ENCODE measurements at places on chromosomes 7 and 10.

- no peak for DNase-seq
Observed at GRCh38 chr10:63667596-63668480, 146.6 kb downstream of the REEP3 start.

GRCh38 chr10:126349101-126349500 lies 39.2 kb downstream of the ADAM12 start:
- DNase-seq: no peak

DNA sequence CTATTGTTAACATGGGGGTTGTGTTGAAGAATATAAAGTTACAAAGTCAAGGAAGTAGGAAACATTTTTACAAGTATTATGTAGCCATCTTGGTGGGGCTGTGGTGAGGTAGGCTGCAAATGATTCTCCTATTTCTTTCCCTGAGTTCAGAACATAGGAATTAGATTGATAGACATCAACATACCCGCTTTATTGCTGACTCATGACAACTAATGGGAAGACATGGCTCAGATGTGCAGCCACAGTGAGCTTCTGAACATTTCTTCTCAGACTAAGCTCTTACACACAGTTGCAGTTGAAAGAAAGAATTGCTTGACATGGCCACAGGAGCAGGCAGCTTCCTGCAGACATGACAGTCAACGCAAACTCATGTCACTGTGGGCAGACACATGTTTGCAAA lies 110.7 kb downstream of the ANKRD30A start:
- DNase-seq: no peak

DNA sequence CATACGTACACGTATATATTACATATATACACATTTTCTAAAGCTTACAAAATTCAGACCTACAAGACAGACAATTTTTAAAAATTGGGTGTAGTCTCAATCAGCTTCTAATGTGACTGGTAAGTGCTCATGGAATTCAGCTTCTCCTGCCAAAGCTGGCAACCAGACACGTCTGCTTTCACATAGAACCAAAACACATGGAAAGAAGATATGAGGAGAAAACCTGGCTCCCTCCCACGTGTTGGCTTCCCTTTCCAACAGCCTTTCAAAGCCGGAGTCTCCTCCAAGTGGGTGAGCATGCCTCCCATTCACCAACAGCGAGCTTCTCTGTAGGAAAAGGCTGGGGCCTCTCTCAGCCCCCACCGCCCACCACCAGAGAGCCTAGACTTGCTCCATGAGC lies 33.4 kb downstream of the CDCA7L start:
- DNase-seq: no peak

- no peak for DNase-seq
Observed at GRCh38 chr10:60681103-60681502, 97.2 kb upstream of the CDK1 start.

DNA sequence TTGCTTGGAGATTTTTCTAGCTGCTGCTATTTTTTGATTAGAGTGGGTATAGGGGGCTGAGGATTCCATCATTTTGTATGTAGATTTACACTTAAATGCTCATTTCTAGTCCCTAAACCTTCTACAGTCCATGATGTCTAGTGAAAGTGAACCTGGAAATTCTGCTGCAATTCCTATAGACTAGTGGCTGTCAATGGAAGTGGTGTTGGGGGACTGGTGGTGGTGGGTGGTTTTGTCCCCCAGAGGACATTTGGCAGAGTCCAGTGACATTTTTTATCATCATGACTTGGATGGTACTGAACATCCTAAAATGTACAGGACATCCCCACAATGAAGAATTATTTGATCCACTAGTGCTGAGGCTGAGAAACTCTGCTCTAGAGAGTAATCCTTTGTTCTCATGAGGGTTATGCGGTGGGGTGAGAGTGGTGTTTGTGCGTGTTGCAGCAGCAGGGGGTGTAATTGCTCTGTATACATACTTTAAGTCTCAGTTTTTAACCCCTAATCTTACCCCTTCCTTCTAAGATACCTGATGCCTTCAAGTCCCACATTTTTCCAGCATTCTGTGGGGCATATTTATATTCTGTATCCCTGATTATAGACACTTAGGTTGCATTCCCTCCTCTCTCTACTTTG lies 35.0 kb downstream of the KIF11 start:
- no peak for DNase-seq

DNA sequence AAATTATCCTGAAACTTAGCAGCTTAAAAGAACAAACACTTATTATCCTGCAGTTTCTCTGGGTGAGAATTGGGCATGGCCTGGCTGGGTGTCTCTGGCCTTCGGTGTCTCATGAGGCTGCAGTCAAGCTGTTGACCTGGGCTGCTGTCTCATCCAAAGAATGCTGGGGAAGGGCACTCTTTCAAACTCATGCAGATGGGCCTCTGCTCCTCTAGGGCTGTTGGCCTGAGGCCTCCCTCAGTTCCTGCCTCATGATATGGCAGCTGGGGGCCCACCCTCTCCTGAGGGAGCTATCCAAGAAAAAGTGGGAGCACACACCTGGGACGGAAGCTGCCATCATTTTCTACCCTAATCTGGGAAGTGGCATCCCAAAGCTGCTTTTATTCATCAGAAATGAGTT lies 43.6 kb downstream of the DRGX start:
- no peak for DNase-seq

GRCh38 chr7:123500878-123501489 lies 33.4 kb downstream of the IQUB start:
- no peak for DNase-seq

- no peak for DNase-seq
Observed at GRCh38 chr7:6268907-6269306, 3.5 kb downstream of the CYTH3 start.

DNA sequence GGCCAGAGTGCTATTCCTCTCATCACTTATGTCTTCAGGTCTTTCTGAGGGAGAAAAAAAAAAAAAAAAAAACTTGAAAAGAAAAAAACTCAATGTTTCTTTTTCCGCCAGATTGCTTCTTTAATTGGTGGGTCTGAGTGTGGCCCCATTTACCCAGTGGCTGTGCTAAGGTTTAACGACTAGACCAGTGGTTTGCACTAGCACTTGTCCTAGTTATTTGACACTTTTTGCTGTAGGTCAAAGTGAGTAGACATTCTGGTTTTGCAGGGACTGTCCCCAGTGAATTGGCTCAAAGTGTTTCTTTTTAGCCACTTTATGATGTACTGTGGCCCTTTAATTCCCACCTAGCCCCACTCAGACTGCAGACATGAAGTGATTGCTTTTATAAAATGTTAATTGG lies 273.3 kb downstream of the PTEN start:
- DNase-seq: no peak

- DNase-seq: no peak
Observed at GRCh38 chr10:22874189-22874854, 53.5 kb upstream of the ARMC3 start.

DNA sequence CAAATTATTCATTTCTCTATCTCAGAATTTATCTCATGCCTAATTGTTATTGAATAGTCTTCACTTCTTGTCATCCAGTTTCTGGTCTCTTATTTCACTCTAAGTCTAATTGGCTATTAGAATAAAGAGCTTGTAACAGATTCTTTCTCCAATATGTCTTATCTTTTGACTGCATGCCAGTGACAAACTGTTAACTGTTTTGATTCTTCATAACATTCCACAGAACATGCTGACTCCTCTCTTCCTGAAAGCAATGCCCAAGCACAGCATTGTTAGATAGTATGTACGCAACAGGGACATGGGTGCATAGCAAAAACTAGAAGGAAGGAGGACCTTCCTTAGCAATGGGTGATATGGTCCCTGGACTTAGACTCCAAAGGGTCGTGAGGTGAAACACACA lies 65.4 kb downstream of the TRUB1 start:
- DNase-seq: no peak

DNA sequence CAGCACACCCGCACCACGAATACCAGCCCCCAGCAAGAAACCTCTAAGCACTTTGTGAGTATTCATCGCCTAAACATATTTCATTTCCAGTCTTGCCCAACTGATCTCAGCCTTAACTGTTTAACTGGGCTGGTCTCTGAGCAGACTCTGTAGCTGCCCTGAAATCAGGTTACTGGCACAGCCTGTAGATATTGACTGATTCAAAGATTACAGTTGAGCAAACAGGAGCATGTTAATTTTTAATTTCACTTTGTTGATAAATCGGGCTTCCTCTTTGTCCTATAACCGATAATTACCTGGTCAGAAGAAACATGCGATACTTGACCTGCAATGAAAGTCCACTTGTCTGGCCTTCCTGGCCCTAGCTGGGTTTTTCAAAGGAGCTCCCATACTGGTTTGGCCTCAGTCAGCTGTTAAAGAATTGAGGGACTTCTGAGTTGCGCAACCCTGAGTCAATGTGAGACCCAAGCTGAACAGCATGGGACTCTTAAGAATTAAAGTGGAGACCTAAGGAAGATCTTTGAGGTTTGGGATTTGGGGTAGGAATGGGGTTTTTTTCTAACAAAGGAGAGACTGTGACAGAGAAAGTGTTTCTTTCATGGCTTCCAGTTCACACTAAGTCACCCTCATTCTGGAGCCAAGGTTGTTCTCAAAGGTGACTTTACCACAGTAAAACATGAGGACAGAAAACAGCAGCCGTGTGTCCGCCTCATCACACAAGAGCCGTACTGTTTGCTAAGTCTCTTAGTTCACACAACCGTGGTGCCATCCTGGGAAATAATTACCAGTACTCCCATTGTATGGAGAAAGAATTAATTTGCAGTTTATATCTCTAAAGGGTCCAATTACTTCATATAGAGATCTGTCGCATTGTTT lies 75.9 kb downstream of the PPP1R3C start:
- DNase-seq: no peak

- DNase-seq: no peak
Observed at GRCh38 chr7:3911685-3912084, 610.6 kb downstream of the SDK1 start.

DNA sequence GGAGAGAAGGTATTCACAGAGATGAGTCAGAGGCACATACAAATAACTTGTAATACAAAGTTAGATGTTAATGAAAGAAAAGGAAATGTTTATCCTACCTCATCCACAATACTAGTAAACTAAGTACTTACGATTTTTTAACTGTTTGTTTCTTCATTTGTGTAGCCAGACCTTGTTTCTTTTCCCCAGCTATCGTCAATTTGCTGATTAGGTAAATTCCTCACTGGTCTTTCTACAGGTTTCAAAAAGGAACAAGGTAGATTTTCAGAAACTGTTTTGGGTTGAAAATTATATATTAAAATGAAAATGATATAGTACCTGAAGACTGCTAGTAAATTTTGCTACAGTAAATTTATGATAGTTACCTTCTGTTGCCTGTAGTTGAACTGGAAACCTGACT lies 56.6 kb downstream of the PON1 start:
- no peak for DNase-seq

- DNase-seq: no peak
Observed at GRCh38 chr10:33807531-33808359, 473.3 kb upstream of the NRP1 start.

- DNase-seq: no peak
Observed at GRCh38 chr7:131665021-131665420, 108.6 kb upstream of the PODXL start.

- DNase-seq: no peak
Observed at GRCh38 chr7:121755818-121756552, 117.0 kb upstream of the PTPRZ1 start.

DNA sequence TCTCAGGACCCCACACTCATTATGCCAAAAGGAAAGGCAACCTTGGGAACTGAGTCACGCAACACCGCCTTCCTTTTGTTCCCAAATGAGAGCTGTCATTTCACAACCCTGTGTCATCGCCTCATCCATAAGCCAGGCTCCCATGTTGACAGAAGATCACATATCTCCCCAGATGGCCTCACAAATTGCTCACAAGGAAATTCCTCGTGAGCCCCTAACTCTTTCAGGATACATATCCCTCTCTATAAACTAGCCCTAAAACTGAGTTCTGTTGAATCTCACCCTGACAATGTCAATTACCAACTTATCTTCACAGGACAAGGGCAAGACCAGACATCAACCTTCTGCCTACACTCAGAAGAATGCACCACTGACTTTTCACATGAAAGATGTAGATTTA lies 22.6 kb downstream of the CCDC3 start:
- DNase-seq: no peak

GRCh38 chr10:66836057-66836456 lies 89.8 kb upstream of the LRRTM3 start:
- no peak for DNase-seq

DNA sequence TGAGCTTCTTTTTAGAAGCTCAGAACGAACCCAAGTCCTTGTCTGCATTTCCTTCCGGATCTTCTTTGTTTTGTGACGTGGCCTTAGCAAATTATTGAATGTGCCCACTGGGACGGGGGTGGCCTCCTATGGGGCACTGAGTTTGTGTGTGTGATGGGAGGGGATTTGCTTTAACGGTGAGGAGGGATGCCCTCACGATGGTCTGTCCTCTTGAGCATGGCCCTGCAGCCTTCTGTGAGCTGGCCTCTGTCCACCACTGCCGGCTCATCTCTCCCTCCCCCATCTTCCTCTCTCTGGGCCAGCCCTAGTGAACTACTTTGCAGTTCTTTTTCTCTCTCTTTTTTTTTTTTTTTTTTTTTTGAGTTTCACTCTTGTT lies 62.9 kb upstream of the MKRN1 start:
- no peak for DNase-seq

- no peak for DNase-seq
Observed at GRCh38 chr10:70651661-70652060, 20.6 kb upstream of the ADAMTS14 start.

DNA sequence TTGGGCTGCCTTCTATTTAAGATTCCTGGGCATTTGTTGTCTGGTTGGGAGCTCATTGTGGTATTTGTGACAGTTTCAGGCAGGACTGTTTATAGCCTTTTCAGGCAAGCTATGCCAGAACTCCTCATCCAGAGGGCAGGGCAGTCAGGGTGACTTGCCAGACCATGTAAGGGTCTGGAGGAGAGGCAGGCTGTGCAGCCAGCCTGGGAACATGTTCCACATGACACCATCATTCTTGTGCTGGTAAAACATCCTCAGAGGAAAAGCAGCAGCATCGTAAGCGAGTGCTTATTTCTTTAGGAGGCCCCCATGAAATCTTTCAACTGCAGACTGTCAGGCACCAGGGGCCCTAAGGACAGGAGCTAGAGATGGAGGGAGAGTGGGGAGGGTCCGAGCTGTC lies 44.0 kb upstream of the SORBS1 start:
- DNase-seq: no peak

DNA sequence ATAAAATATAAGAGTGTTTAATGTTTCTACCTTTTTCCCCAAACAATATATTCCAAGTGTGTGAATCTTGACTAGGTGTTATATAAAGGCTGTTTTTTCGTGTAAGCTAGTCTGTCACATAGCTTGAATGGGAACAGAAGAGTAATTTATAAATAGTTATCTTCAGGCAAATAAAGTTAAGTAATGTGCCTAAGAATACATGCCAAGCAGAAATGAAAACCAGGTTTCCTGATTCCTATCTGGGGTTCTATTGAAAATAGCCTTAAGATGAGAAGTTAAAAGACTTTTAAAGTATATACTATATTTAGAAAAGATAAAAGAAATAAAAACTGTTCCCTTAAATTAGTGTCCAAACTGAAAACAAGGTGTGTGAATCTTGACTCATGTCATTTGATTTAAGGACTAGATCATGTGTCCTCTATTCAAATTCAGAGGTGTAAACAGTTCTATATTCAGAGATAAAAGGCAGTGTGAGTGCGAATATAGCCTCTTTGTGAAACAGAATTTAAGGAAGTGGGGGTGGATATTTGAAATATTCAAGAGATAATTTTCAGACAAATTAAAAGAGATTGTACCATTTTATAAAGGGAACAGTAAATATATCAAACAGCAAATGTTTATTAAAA lies 247.5 kb downstream of the THSD7A start:
- no peak for DNase-seq

- DNase-seq: no peak
Observed at GRCh38 chr7:158672975-158673374, 31.6 kb downstream of the NCAPG2 start.

Data from activated naive CD4-positive, alpha-beta T cell treated with Interleukin-2 at 50 U/mL for 16 hours (primary cell).